Stimulated activated CD8-positive, alpha-beta memory T cell treated with anti-CD3 and anti-CD28 coated beads, Interleukin-15, amount 100 ng/mL, for 24 hours (primary cell): ENCODE measurements at places on chromosomes 12 and 14.

DNA sequence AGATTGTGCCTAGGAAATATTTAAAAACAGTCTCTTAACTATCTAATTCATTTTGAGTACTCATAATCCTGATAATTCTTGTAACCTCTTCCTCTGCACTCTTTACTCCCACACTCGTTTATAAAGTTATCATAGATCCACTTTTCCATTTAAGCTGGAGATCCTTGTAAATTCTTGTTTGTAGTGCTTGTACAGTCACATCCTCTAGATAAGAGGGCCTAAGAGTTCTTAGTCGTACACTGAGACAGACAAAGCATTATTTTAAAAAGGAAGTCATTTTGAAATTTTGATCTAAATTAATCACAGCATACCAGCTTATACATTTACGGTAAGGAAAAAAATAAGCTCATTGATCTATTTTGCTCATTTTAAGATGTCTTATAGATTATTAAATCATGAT, 42.5 kb downstream of the LMO3 start:
- no peak for DNase-seq

DNA sequence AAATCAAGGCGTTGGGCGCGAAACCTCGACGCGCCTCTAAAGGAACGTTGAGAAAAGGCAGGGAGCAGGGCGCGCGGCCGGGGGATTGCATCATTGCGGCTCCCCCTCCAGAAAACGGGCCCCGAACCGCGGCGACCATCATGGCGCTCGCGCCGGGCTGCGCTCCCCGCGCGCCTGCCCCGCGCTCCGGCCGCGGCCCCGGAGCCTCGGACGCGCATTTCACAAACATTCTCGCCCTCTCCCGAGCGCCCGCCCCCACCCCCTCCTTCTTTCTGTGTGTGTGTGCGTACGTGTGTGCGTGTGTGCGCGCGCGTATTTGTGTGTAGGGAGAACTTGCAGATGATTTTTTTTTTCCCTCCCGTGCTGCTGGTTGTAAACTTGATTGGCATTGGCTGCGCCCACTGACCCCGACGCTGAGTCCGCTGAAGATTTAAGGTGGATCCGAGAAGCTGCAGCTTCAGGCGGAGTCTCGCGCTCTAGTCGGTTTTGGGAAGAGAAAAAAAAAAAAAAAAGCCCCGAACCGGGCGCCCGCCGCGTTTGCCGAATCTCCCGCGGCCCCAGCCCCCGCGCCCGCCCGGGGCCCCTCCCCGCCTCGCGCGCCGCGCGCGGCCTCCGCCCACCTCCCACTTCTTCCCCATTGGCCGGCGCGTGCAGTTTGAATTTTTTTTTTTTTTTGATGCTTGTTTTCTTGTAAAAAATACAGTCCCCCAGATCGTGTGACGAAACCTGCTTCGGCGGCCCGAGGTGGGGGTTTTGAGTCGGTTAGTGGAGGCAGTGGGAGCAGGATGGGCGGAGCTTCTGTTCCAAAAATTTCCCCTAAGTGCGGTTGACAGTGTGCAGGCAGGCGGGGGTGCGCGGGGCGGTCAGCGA, 8.2 kb downstream of the CDKN1B start:
- peak; percentile 66 for DNase-seq

DNA sequence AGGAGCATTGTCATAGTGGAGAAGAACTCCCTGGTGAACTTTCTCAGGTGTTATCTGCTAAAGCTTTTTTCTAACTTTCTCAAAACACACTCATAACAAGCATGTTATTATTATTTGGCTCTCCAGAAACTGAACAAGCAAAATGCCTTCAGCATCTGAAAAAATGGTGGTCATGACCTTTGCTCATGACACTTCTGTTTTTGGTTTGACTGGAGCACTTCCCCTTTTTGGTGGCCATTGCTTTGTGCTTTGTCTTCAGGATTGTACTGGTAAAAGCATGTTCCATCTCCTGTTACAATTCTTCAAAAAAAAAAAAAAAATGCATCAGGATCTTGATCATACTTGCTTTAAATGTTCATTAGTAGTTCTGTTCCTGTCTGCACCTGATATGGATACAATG, 1241.6 kb upstream of the USP15 start:
- no peak for DNase-seq

GRCh38 chr12:71431991-71432390, 7.6 kb upstream of the LGR5 start:
- no peak for DNase-seq

GRCh38 chr14:50943943-50944646, at the start of gene PYGL:
Gene PYGL, minus strand, starts transcription at chr14:50944483. Its CDS starts 80 bp downstream, at chr14:50944403.
- DNase-seq, result no peak

GRCh38 chr12:109760930-109761921, 47.6 kb downstream of the FAM222A start:
- DNase-seq, result no peak

DNA sequence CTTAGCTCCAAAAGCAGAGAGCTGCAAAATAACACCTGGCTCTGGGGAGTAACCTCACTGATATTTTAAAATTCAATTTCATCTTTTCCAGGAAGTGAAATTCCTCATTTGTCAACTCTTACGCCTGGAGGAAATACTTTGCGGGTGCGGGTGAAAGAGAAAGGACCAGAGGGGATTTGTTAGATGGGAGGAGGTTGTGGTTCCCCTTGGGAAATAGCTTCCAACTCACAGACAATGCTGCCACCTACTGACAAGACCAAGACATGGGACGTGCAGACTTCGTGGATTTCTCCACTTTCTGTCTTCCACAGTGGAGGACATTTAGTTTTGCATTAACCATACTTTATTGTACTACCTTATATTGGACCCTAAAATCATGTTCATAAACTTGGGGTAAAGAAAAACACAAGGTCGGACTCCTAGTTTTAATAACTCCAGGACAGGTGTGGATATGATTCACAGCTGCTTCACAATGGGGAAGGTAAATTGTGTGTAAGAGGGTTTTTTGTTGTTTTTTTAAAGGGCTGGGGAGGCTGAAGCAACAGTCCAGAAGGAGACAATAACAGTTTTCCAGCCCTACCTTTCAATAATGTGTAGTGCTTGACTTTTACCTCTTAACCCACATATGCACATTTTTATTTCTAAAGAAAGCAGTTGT, 10.8 kb downstream of the FBXL14 start:
- DNase-seq, result no peak

- DNase-seq, result no peak
These were observed 33.6 kb upstream of the PLEKHA5 start for GRCh38 chr12:19095756-19096480.

- no peak for DNase-seq
These were observed 168.7 kb downstream of the PHLDA1 start for GRCh38 chr12:75862692-75863471.

GRCh38 chr12:71771069-71771468, 16.4 kb downstream of the RAB21 start:
- no peak for DNase-seq

- DNase-seq, result no peak
These were observed 159.0 kb upstream of the PZP start for GRCh38 chr12:9367201-9367600.
